Omental fat pad (tissue), 4 donors: ENCODE measurements at places on chromosomes 7 and 10. TPM values are rescaled to one million over a fixed set of nuclear protein-coding genes. Genes with fewer than 3 reads are reported as not detected.

- DNase-seq: no peak
These were observed 5.3 kb downstream of the TECTB start for GRCh38 chr10:112288486-112288885.

GRCh38 chr10:94046098-94046497 lies 52.4 kb downstream of the PLCE1 start:
- no peak for DNase-seq

GRCh38 chr10:70996549-70996948 lies 108.2 kb upstream of the PCBD1 start:
- no peak for DNase-seq

DNA sequence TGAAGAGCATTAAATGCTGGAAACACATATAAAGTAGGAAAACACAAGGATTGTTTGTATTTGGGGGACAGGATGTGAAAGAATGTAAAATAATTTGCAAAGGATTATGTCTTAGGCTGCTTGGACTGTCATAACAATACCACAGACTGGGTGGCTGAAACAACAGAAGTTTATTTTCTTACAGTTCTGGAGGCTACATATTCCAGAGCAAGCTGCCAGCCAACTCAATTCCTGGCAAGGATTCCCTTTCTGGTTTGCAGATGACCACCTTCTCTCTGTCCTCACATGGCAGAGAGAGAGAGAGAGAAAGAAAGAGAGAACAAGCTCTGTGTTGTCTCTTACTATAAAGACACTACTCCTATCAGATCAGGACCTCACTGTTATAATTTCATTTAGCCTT lies 8.8 kb upstream of the LAMB4 start:
- DNase-seq: no peak

GRCh38 chr10:56881218-56881617 lies 520.2 kb upstream of the ZWINT start:
- no peak for DNase-seq

DNA sequence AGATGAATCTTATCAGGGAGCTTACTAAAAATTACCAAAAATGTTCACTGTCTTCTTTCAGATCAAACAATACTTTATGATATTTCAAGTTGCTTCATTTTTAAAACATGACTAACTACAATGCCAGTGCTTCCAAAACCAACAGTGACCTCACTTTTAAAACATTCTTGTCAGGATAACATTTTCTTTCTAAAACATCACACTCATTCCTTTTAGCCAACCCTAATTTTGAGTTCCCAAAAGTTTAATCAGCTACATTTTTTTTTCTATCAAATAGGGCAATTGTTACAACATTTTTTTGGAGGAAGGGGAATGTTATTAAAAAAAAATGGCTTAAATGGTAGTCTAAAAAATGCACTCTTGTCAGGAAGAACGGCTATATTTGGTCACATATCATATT lies 37.3 kb downstream of the RTKN2 start:
- DNase-seq: no peak

DNA sequence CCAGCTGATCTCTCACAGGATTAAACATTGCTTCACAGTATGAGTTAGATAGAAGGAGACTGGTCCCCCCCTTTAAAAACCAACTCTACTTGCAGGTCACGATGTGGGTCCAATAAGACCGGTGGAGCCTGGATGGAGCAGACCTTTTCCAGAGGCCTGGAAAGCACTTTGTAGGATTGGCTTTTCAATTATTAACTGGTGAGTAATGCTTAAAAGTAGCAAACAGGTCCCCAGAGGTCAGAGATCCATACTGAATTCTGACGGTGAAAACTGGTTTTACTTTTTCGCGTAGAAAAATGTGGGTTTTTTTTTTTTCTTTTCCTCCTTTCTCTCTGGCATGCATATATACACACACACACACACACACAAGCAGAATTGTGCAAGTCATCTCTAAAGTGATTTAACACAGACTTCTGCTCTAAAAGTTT lies 74.9 kb upstream of the OGDHL start:
- no peak for DNase-seq

DNA sequence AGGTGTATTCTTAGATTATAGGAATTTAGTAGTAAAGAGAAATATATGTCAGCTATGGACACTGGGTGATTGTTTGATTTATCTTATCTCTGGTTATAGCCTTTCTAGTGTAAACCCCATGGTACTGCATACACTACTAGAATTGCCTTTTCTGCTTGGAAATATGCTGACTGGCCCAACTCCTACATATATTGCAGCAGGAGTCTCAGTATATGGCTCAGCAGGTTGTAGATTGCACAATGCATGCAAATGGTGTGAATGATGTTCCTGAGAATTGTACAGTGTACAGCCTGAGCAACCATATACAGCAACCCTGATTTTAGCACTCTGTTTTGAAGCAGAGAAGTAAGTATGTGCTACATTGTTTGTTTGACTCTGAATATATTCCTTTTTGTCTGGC lies 153.4 kb upstream of the NPY start:
- no peak for DNase-seq

The GPR15LG gene
- not detected for total RNA-seq

The TMEM130 gene
- not detected for total RNA-seq

The NPSR1 gene
- total RNA-seq: not detected

The SPAM1 gene
- total RNA-seq: not detected
